ENCODE measurements at places on chromosomes 12 and 14. TPM values are rescaled to one million over a fixed set of nuclear protein-coding genes. Genes with fewer than 3 reads are reported as not detected.

NUDT14 gene
- 11.0 TPM for total RNA-seq

CCDC60 gene
- not detected for total RNA-seq

STRN3 gene
- total RNA-seq: 91.1 TPM

PPM1H gene
- 0.98 TPM for total RNA-seq

RHEBL1 gene
- total RNA-seq: not detected

OR6C2 gene
- not detected for total RNA-seq

RFX4 gene
- not detected for total RNA-seq

OTOGL gene
- total RNA-seq: 0.03 TPM

CLEC4D gene
- total RNA-seq: not detected

HELB gene
- 0.49 TPM for total RNA-seq

TEX22 gene
- not detected for total RNA-seq

BDKRB2 gene
- total RNA-seq: 1.3 TPM

BATF gene
- 1.5 TPM for total RNA-seq

SLC25A21 gene
- total RNA-seq: not detected

INSM2 gene
- total RNA-seq: not detected

LAG3 gene
- total RNA-seq: not detected
